ENCODE measurements at places on chromosomes 4 and X. TPM values are rescaled to one million over a fixed set of nuclear protein-coding genes. Genes with fewer than 3 reads are reported as not detected.

- DNase-seq, result no peak
Measured at GRCh38 chr4:40418430-40419230, 83.5 kb downstream of the CHRNA9 start.

GRCh38 chr4:165783626-165784025, 89.4 kb upstream of the TLL1 start:
- DNase-seq, result no peak

DNA sequence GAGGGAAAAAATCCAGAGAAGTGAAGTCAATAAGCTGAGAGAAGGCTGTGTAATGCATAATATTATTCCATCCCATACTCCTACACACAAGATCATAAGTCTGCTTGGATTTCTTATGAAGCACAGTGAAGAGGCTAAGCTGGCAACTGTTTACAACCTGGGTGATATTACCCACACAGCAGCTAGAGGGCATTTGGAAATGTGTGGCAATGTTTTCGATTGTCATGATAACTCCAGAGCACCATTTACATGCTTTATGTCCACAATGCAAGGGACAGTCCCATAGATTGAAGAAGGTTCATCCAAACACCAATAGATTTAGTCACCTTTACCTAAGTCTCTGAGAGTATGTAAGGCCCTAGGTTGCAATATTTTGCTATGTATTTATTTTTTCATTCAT, 412.2 kb downstream of the PPP3CA start:
- no peak for DNase-seq

TMEM184C gene
- 20.1 TPM for polyA plus RNA-seq
